ENCODE measurements at places on chromosomes 2 and 18.

- DNase-seq = no peak
These were observed 33.8 kb downstream of the HS6ST1 start for GRCh38 chr2:128284841-128285240.

DNA sequence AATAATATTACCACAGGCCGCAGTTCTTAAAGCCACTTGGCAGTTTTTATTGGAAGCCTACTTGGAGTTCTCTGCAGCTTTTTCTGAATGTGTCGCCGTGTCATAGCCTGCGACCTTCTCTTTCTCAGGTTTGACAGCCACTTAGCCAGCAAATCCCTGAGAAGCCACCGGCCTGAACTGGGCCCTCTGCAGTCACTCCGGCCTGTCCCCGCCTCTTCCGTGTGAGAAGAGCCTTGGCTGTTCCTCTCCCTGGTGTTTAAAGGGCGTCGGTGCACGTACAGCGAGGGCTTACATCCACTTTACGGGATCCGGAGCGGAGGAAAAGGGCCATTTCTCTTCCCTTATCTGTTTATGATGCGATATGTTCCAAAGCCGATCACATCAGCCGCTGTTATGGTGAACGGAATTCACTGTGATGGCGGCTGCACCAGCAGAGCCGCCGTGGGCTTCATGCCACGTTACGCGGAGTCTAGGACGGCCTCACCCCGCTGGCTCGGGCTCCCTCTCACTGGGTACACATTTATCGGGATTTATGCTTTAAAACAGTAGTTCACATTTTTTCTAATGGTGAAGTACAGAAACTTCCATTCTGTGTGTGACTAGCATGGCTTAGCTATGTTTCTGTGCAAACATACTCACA is 66.8 kb downstream of the GBX2 start:
- DNase-seq = no peak

DNA sequence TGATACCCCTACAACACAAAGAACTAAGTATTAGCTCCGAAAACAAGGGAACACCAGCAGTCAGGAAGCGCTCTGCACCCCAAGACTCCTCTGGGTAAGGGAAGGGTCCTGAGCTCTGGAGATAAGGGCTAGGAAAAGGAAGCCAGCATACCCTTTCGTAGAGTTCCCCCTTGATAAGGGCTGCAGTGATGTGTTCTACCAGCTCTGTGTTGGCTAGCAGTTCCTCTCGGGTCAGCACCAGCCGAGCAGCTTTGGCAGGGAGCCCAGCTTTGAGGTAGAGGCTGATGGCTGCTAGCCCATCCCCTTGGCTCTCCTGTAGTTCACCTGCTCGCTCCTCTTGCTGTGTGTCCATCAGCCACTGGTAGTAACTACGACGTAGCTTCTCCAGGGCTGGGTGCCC is 18.9 kb downstream of the KRTCAP3 start:
- DNase-seq = no peak

GRCh38 chr2:28377984-28378678 is 14.5 kb upstream of the FOSL2 start:
- DNase-seq = no peak

GRCh38 chr2:240876475-240877251 is 8.0 kb downstream of the AGXT start:
- no peak for DNase-seq

DNA sequence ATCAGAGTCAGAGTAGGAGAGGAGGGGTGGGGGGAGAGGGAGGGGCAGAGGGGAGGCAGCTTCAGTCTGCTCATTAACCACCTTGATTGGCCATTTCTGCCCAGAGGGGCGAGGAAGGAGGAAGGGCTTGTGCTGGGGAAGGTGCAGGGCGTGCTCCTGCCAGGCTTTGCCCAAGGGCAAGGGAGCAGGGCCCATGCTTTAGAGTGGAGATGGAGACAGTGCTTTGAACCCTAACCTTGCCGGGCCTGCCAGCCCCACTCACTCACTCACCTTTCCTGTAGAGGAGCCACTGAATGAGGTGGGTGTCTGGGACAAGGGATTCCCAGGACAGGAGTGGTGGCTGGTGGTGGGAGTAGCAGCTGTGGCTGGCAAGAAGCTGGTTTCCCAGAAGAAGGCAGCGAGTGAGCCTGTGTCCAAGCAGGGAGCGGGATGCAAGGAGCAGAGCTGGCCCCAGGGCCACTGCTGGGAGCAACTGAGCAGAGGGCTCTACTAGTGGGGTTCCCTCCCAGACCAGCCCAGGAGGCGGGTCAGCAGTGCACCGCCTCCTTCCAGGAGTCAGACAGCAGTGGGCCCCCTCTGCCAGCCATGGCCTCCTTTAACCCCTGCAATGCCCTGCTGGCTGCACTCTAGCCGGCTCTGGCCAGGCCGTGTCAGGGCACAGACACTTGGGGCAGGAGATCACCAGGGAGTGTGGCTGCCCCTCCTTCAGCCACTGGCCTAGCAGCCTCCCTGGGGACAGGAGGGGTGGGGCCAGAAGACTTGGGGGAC is 3.6 kb upstream of the RUFY4 start:
- DNase-seq = no peak

GRCh38 chr2:67286981-67287759 is 110.0 kb upstream of the ETAA1 start:
- no peak for DNase-seq

DNA sequence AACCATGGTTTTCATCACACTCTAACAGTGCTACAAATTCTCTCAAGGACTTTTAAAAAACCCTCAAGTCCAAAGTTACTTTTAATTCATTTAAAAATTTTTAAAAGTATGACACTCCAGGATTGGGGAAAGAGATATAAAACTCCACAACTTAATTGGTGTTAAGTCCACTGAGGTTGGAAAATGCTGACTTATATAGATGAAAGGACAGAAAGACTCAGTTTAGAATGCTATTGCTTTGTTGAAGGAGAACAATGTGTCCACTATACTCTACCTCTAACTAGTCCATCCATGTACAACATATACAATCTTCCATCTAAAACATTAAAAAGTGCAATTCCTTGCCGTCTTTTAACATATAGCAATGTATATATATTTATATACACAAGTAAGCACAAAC is 41.2 kb downstream of the CABYR start:
- no peak for DNase-seq

GRCh38 chr2:53131416-53131815 is 636.2 kb upstream of the CHAC2 start:
- DNase-seq = no peak

DNA sequence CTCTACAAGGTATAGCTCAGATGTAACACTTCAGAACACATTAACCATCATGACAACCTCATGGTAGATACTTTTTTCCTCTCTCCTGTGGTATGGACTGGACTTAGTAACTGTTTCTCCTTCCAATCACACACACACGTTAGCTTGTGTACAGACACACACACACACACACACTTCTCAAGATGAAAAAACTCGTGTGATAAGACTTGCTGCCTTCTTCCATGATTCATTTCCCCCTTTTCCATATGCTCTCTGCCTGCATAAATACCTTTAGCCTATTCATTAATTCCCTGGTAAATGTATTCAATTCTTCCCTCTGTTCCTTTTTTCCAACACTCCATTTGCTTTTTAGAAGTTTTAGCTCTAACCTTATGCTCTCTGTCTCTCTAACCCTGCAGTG is 118.9 kb upstream of the TANK start:
- no peak for DNase-seq

GRCh38 chr2:164737612-164738081 is 104.0 kb downstream of the COBLL1 start:
- no peak for DNase-seq

- DNase-seq = no peak
These were observed 37.9 kb downstream of the NCK2 start for GRCh38 chr2:105782646-105783045.

- no peak for DNase-seq
These were observed 13.6 kb downstream of the MRO start for GRCh38 chr18:50806208-50806616.

DNA sequence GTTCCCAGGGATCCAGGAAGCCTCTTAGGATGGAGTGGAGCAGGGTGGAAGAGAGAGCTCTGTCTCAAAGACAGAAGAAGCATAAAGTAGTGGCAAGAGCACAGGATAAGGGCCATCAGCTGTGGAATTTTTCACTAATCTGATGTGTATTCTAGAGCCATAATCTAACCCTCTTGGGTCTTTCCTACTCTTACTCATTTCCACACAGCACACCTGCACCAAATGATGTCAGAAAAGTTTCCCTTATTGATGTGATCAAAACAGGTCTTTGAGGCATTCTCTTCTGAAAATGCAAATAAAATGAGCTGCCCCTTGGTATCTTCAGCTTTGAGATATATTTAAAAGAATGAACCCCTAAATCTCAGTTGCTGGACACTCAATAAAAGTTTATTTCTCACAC is 415.1 kb upstream of the CHST9 start:
- no peak for DNase-seq

- DNase-seq = no peak
These were observed 62.9 kb upstream of the CDKL4 start for GRCh38 chr2:39306626-39307025.

GRCh38 chr2:1771626-1772280 is 27.4 kb upstream of the PXDN start:
- DNase-seq = no peak

DNA sequence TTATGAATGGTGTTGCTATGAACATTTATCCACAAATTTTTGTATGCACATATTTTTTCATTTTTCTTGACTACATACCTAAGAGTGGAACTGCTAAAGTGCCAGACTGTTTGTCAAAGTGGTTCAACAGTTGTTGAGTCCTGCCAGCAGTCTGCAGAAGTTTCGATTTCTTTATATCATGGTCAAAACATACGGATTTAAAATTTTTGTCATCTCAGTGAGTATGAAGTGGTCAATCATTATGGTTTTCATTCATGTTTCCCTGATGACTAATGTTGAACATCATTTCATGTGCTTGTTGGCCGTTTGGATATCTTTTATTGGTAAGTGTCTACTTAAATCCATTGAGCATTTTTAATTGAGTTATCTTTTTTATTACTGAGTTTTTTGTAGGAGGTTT is 39.2 kb downstream of the CCDC138 start:
- no peak for DNase-seq

DNA sequence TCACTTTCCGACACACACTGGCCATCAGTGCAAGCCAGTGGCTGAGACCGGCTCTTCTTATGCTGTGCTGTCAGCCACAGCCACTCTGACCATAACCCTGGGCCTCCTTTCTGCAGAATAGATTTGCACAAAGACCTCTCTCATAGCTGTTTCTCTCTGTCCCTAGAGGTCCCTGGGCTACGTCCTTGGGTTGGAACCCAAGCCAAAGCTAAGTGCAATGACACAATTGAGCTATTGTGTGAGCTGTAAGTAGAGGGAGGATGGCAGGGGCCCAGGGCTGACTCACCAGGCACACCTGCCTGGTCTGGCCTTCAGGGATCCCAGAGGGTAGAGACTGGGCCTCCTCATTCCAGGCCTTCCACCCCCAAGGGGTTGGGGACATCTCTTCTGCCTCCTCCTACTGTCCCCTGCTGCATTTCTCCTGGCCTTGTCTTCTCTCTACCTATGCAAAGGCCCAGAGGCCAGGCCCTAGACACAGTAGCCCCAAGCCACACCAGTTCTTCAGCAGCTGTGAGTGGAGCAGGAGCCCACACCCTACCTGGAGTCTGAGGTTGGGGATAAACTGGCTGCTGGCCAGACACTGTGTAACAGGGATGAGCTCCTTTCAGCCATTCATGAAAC is 174.6 kb downstream of the NCK2 start:
- no peak for DNase-seq

- no peak for DNase-seq
These were observed 112.8 kb upstream of the SLC39A10 start for GRCh38 chr2:195543902-195544894.

DNA sequence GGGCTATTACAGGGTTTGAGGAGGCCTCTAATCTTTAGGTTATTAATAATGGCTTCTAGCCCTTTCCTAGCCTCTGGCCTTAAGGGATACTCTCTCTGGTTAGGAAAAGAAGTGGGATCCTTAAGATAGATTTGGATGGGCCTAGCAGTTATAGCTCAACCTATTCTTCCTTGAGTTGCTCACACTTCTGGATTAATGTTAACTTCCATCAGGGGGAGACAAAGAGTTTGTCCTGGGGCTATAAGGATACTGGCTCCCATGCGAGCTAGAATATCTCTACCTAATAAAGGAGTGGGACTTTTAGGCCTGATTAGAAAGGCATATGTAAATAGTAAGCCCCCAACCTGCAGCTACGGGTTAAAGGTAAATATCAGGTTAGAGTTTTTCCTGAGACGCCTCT is 14.3 kb upstream of the PTH2R start:
- DNase-seq = no peak

DNA sequence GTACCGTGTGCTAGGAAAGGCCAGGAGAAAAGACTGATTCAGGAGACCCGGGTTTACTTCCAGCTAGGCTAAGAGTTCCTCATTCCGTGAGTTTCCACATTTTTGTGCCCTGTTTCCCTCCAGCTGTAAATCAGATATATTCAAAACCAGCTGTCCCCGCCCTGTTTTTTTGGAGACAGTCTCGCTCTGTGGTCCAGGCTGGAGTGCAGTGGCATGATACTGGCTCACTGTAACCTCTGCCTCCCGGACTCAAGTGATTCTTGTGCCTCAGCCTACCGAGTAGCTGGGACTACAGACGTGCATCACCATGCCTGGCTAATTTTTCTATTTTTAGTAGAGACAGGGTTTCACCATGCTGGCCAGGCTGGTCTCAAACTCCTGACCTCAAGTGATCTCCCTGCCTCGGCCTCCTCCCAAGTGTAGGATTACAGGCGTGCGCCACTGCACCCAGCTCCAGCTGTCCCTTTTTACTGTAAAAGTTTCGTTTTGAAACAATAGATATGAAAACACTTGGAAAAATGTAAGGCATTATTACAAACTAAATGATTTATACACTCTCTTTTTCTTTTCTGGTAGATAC is 112.8 kb upstream of the SEC11C start:
- no peak for DNase-seq

DNA sequence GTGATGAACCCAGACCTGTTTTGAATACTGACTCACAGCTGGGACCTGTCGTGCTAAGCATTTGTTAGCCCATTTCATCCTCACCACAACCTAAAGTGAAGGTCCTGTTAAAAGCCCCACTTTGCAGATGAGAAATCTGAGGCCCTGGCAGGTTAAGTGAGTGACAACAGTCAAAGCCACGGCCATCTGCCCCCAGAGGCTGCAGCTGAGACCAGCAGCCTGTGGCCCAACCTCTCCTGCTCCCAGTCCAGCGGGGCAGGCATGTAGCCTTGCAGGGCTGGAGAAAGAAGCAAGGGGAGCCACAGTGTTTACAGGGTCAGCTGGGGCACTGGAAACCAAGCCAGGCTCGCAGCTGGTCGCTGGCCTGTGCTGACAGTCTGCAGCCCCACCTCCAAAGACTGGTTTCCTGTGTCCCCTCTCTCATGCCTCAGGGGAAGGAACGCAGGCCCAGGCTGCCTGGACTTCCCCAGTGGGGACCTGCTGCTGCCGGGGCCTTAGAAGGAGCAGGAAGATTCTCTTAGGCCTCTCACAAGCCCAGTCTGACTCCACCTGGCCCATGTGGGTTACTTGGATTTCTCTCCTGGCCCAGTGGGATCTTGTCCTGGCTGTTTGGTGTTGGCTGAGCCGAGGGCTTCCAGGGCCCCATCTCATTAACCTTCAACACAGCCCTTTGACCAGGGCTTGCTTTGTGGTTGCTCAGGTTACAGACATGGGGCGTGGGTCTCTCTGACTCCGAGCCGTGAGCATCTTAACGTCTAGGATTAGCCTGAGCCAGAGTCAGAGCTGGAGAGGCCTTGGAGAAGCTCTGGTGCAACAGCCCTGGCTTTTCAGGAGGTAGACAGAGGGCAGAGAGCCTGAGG is 1.7 kb downstream of the INPP5D start:
- DNase-seq = peak; percentile 31

- no peak for DNase-seq
These were observed 118.6 kb upstream of the LRATD1 start for GRCh38 chr2:14513903-14514302.

GRCh38 chr18:79852561-79853302 is 55.0 kb downstream of the KCNG2 start:
- DNase-seq = no peak
